ENCODE measurements at places on chromosomes 7 and 10.

DNA sequence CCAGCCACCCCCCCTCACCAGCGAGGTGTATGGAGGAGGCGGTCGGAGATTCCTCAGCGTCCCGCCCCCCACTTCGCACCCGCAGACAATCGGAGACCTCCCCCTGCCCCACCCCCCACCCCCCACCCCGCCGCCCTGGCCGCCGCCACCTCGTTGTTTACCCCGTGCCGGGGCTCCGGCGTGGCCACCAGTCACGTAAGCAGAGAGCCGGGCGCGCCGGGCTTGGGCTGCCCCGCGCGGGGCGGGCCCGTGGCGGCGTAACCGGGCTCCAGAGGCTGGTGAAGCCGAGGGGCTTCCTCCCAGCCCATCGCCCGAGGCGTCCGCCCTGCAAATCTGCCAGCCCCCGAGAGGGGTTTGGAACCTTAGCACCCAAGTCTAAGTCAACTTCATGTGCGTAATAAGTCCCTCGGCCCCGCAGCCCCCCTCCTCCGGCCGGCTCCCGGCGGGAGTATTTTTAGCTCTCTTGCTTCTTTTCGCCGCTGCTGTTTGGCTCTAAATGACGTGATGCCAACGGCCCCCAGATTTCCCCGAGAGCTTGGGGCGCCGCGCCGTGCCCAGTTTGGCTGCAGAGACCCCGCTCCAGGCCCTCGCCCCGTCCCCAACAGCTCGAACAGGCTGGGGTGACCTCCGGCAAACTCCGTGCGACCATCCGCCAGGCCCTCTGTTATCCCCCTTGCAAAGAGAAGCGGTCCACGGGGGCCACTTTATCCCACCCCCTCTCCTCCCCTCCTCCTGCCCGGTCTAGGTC is 2.7 kb downstream of the MXI1 start:
- no peak for DNase-seq

DNA sequence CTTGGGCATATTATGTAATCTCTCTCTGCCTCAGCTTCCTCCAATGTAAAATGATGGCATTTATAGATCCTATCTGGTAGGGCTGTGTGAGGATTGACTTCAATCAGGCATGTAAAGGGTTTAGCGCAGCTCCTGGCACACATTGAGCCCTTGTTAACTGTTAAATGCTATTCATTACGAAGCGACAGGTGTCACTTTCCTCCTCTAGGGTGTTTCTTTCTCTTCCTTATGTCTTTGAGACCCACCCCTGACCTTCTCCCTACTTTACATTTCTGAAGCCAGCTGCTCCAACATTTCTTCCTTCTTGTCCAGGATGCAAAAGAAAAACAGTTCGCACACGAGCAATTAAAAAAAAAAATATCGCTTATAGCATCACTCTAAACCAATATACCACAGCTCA is 5.7 kb upstream of the R3HCC1L start:
- DNase-seq, result no peak

GRCh38 chr10:62651341-62651740 is 153.2 kb upstream of the ADO start:
- DNase-seq, result no peak

DNA sequence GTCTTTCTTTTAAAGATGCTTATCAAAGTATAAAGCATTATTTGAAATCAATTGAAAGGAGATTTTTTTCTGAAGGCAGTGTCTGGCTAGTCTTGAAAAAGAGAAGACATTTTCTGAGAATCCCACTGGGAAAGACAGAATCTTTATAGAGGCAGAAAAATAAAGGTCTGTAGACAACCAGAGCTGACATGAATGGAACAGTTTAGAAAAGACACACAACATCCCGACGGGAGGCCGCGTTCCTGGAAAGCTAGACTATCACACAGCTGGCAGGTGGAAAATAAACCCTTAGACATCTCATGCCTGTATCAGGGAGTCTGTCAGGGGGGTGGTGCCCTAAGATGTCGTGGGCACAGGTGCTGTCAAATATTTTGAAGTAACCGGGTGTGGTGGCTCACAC is 48.0 kb upstream of the KLF6 start:
- DNase-seq, result no peak

DNA sequence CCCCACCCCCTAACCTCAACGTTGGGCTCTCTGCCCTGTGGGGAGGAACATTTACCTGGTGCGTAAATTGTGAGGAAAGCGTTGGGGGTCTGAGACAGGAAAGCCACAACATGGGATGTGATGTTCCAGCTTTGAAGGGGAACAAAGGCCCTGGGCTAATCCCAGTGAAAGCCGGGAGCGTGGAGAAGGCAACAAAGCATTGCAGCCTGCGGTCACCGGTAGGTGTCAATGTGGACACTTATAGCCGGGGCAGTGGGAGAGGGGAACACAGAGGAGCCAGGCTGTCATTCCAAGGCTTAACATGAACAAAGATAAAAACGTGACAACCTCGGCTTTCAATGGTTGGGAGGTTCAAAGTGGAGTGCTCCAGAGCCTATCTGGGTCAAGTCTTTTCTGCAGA is 12.7 kb downstream of the PTF1A start:
- DNase-seq, result no peak

DNA sequence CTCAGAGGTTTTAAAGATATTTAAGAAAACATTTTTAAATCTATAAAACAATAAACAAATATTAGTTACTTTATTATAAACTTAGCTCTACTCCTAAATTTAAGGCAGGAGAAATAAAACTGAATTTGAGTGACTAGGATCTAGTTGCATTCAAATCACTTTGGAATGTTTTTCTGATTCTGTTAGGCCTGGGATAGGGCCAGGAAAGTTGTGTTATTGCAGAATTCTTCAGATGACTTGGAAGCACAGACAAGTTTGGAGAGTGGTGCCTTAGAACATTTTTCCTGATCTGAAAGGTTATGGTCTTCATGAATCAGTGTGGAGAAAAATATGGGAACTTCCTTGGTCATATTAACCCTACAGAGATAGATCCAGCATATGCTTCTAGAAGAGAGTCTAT is 15.6 kb upstream of the SLC25A13 start:
- DNase-seq, result no peak

DNA sequence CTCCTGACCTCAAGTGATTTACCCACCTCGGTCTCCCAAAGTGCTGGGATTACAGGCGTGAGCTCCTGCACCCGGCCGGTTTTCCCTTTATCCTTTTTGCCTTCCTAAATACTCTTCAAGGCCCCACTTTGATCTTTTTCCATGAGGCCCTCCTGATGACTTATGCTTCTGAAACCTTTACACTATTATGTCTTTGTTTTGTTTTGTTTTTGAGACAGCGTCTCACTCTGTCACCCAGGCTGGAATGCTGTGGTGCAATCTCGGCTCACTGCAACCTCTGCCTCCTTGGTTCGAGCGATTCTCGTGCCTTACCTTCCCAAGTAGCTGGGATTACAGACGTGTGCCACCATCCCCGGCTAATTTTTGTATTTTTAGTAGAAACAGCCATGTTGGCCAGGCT is 3.8 kb downstream of the STMP1 start:
- DNase-seq, result no peak

DNA sequence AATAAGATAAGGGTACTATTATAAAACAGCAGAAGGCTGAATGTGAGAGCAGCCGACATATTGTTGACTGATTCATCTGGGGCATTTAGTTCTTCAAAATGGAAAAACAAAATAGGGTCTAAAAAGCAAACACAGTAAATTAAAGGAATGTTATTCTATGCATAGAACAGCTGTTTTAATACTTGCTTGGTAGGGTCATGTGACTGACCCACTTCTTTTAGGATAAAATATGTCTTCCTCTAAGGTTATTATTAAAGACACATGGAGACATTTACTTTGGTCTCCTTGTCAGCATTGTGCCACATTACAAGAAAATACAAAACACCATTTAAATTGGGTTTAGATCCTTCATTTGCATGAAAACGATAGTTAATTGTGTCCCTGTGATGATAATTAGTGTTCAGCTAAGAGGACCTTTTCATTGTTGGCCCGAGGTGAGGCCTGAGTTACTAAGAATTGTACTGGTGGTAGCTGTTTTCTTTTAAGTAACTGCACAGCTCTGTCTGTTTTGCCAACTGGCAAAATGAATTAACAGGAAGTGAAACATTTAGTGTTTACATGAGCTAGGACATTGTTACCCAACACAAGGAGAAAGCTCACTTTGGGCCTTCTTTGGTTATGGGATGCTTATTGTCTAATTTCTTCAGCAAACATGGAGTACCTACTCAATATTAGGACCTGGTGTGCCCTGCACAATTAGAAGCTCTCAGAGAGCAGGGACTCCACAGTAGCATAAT is 764.4 kb downstream of the LRMDA start:
- no peak for DNase-seq

DNA sequence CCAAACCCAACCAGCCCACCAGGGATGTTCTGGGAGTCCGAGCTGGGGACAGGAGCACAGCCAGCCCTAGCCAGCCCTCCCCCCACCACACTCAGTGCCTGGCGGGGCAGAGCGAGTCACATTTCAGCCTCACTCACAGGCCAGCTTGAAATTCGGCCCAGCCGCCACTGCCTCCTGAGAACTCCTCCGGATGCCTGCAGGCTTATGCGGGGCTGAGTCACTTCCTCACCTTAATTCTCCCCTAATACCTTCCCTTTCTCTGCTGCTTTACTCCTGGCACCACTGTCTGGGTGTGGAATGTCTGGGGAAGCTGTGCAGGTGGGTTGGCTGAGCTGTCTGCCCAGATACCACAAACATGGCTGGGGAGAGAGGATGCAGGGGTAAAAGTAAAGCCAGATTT is 22.6 kb upstream of the DLG5 start:
- no peak for DNase-seq

- no peak for DNase-seq
Measured at GRCh38 chr7:231030-231857, 38.9 kb downstream of the FAM20C start.

Measured in stimulated activated CD4-positive, alpha-beta T cell treated with anti-CD3 and anti-CD28 coated beads, Interleukin-12 subunit alpha, Interleukin-12 subunit beta, amount 100 ng/mL, for 24 hours (primary cell).